Activated CD8-positive, alpha-beta memory T cell treated with anti-CD3 and anti-CD28 coated beads for 36 hours (primary cell): ENCODE measurements at places on chromosomes 16 and 17. TPM values are rescaled to one million over a fixed set of nuclear protein-coding genes. Genes with fewer than 3 reads are reported as not detected.

Gene FNDC8
- total RNA-seq, result not detected

Gene TP53TG3F
- total RNA-seq, result not detected

Gene NACA2
- total RNA-seq, result not detected

Gene SPATA32
- 0.25 TPM for total RNA-seq

Gene C1QL1
- total RNA-seq, result not detected

Gene CD300LB
- not detected for total RNA-seq

Gene ATF7IP2
- total RNA-seq, result 12.4 TPM

Gene ITGB3
- 0.04 TPM for total RNA-seq

Gene SKAP1
- total RNA-seq, result 53.2 TPM

Gene TMEM186
- 16.8 TPM for total RNA-seq

Gene CHST4
- not detected for total RNA-seq

Gene TRPV3
- 0.61 TPM for total RNA-seq

Gene SULT1A2
- total RNA-seq, result 0.36 TPM

Gene ITGB4
- 1.5 TPM for total RNA-seq

Gene TP53TG3
- total RNA-seq, result not detected

Gene RNF167
- total RNA-seq, result 192 TPM

Gene TVP23A
- total RNA-seq, result not detected

Gene RMI2
- 43.1 TPM for total RNA-seq

Gene ZNF764
- 14.1 TPM for total RNA-seq

Gene AATK
- 0.38 TPM for total RNA-seq

Gene ZNF629
- 5.4 TPM for total RNA-seq

Gene RAB37
- total RNA-seq, result 1.4 TPM

Gene MYO15A
- 0.46 TPM for total RNA-seq

Gene ASPHD1
- total RNA-seq, result 1.3 TPM

Gene HBZ
- not detected for total RNA-seq

Gene ACAP1
- total RNA-seq, result 234 TPM

Gene NAGS
- total RNA-seq, result 0.63 TPM

Gene CFAP119
- total RNA-seq, result 6.3 TPM

Gene TEX14
- total RNA-seq, result 0.25 TPM

Gene C17orf67
- 2.3 TPM for total RNA-seq

Gene LYZL6
- total RNA-seq, result not detected

Gene EPN3
- not detected for total RNA-seq

Gene TMEM220
- 0.90 TPM for total RNA-seq

Gene ZFPM1
- 14.7 TPM for total RNA-seq

Gene CDH3
- not detected for total RNA-seq

Gene QRICH2
- total RNA-seq, result 2.0 TPM
